ENCODE measurements at places on chromosomes 6 and 20. TPM values are rescaled to one million over a fixed set of nuclear protein-coding genes. Genes with fewer than 3 reads are reported as not detected.
A peak's percentile ranks its signal among the peaks of the same experiment; 100 is the strongest.

Gene C20orf144
- not detected for total RNA-seq

Gene PTCHD4
- 0.67 TPM for total RNA-seq

Gene MYH7B
- 211 TPM for total RNA-seq

Gene BMP2
- total RNA-seq = 2.5 TPM

DNA sequence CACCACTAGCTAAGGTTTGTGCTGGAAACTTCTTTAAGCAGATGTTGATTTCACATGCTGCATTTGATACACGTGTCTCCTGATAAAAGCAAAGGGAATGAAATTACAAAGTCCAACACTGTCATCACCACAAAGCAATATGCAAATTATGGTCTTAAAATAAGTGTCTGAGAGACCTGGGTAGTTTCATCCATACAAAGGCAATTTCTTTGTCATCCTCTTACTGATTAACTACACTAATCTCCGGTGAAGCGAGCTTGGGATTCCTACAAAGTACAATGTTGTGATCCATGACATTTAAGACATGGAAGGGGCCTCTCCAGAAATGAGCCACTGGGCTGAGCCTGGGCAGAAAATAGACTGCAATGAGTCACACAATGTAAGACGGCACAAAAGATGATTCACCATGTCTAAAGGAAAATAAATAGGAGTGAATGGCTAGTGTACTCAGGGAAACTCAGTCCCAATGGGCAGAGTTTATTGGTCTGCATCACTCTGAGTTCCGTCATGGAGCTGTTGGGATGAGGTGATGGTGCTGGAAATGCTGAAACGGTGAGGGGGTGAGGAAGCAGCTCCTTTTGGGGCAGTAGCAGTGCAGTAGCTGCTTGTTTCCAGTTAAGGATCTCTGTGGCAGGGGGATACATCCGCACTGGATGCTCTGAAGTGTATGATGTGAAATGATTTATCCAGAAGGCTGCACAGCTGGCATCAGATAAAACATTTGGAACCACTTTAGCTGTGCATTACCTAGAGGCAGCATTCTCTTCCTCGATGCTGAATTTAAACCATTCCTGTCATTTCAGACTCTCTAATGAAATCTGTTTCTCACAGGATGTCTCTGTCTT lies 103.3 kb downstream of the IBTK start:
- no peak for DNase-seq

GRCh38 chr6:7323074-7323473 lies 10.1 kb upstream of the SSR1 start:
- DNase-seq = no peak

DNA sequence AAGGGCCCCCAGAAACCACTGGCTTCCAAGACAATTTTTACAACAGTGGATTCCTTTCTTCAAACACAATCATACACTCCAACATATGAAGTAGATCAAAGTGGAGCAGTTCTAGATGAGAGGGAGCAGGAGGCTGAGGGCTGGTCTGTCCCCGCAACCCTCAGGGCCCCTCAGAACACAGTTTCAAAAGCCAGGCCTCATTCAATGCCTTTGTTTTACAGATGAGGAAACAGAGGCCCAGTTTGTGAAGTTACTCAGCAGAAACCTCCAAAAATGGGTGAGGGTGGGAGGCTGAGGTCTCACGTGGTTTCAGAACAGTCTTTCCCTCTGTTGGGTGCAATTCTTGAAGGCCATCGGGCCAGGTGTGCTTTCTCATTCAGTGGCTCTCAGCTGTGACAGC lies 134.9 kb downstream of the SCML4 start:
- no peak for DNase-seq

DNA sequence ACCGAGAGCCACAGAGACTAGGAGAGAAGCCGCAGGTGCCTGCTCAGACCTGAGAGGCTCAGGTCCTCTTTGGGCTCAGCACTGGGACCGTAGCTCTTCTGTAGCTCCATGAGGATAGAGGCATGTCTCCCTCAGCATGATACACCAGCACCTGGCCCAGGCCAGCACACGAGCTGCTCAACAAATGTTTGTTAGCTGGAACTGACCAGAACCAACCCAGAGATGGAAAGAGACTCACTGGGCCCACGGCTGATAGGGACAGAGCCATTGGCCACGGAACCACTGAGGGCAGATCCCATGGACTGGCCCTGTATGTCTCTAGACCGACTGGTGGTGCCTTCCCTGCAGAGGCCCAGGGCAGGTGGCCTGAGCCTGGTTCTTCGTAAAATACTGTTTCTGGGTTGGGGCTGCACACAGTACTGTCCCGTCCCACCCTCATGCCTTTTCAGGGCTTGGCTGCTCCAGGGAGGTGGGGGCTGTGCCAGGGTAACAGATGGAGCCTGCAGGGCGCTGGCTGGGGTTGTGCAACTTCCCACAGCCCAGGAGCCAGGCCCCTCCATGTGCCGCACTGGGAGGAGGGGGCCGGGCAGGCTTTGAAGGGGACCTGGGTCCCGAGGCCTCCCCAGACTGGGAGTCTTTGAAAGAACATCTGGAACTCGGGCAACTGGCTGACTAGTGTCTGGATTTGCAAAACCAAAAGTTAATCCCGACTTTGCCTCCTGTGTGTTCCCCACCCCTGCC lies 5.2 kb downstream of the C20orf204 start:
- DNase-seq = no peak

GRCh38 chr6:161273752-161274487 lies at the start of gene AGPAT4:
Gene AGPAT4, minus strand, starts transcription at chr6:161274061. Its CDS starts 41,848 bp downstream, at chr6:161232213.
- peak; percentile 78 for DNase-seq

Data from heart right ventricle (tissue), 16 donors.